Sciatic nerve (tissue), 2 donors: ENCODE measurements at places on chromosomes 3 and 15.

DNA sequence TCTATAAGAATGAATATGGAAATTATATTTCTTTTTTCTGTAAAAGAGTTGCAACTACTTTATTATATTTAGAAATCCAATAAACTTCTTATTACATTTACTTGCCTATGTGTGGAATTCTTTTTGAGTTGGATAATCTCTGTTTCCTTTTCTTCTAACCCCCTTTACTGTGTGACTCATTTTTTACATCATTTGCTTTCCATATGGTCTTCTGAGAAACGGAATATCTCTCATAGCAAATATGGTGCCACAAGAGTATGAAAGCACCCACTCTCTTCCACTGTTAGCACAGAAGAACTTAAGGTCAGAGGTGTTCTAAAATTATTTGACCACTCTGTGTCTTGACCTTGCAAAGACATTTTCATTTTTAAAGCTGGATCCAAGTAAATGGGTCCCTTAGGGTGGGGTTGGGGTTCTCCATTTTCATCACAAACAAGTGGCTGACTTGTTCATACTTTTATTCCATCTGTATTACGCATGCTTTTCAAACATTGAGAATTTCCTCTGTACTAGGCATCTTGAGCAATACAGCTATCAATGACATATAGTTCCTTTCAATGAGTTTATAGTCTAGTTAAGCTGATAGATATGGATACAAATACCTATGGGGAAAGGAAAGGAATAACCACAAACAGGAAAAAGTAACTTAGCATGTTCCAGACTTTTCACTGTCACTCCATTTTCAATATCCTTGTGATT is 281.1 kb upstream of the TPRG1 start:
- no peak for DNase-seq

DNA sequence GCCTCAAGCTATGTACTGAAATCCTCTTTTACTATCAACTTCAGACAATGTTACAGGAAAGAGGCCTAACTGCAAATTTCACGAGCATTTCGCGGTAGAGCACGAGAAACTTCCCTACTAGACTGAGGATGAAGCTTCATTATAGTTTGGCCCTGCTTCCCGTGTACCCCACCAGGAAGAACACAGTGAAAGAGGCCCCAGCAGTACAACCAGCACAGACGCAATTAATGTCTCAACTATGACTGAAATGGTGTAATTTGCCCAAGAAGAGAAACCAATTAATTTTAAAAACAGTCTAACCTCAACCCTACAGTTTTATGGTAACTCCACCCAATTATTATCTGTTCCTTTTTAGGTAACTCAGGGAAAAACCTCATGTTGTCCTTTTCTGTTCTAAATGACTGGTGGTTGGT is 12.1 kb downstream of the CHSY1 start:
- no peak for DNase-seq

DNA sequence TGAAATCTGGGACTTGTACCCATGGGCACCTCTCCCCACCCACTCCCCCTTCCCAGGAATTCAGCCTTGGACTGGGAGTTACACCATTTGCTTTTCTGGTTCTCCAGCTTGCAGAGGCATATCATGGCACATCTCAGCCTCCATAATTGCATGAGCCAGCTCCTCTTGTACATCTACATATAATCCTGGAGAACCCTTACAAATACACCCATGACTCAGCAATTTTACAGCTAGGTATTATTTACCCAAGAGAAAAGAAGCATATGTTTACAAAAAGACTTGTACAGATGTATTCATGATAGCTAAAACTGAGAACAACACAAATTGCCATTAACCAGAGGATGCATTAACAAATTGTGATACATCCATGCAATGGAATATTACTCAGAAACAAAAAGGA is 58.4 kb downstream of the RPLP1 start:
- DNase-seq: no peak

GRCh38 chr3:182501856-182502255 is 291.4 kb upstream of the ATP11B start:
- DNase-seq: no peak

- no peak for DNase-seq
Measured at GRCh38 chr3:171251835-171252234, 208.4 kb downstream of the TNIK start.

DNA sequence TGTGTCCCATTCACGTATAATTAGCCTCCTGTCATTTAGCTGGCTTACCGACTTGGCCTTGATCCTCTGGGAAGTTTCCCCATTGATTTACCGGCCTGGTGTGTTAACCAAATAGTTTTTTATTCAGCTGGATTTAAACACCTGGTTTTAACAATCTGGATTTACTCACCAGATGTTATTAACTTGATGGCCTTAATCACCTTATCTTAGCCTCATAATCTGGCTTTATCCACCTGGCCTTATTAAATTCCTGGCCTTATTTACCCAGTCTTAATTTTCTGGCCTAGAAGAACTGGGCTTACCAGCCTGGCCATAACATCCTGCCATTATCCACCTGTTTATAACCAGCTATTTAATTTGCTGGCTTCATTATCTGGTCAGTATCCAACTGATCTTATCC is 89.9 kb downstream of the IL12A start:
- no peak for DNase-seq

DNA sequence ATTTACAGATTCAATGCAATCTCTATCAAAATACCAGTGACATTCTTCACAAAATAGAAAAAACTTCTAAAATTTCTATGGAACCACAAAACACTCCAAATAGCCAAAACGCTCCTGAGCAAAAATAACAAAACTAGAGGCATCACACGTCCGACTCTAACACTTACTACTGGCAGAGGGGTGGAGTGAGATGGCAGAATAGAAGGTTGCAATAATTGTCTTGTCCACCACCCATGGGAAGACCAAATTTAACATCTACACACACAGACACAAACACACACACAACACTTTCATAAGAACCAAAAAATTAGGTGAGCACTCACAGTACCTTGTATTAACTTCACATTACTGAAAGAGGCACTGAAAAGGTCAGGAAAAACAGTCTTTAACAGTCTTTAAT is 21.3 kb upstream of the KPNA4 start:
- no peak for DNase-seq

DNA sequence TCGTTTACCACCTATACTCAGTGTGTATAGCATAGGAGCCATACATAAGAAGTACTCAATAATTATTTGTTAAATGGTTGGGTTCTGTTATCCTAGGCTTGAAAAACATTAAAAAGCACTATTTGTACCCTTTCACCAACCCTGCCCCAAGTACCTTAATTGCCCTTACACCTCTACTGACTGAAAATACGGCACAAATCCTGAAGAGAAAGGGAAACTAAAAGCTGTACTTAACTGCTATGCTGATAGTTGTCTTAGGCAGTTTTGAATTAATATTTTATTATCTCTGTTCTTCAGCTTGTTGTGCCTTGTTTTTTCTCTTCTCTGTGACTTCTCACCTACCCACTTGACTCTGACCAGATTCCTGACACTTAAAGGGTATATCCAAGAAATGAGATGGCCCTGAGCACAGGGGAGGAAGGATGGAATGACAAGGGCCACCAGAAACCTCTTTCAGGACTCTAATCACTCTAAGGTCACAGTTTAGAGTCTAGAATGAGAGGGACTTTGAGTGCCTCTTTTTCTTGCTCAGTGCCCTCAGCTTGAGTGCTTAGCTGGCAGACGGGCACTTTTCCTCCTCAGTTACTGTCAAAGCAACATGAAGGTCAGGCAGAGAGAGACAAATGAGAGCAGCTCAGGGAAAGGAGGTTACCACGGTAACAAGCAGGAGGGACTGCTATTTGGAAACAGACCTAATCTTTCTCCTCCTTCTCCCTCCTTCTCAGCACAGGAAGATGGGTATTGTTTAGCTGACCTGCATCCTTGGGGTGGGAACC is 136.5 kb downstream of the ZNF609 start:
- no peak for DNase-seq

DNA sequence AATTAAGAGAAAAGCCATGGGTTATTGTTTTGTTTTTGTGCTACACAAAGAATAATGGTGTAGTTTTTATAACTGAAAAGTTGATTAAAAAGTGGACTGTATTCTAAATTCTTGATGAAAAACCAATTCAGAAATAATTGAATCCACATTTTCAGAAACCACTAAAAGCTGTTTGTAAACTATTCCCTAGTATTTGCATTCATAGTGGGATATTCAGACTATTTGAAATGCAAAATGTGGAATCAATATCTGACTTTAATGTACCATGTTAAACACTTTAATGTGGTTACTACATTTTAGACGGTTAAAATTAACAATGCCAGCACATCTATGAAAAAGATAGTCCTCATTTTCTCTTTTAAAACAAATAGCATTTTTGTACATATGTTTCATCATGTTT is 104.6 kb downstream of the ZIC4 start:
- DNase-seq: no peak
